Muscle of leg (tissue), 16 donors: ENCODE measurements at places on chromosomes 7 and 10. TPM values are rescaled to one million over a fixed set of nuclear protein-coding genes. Genes with fewer than 3 reads are reported as not detected.

DNA sequence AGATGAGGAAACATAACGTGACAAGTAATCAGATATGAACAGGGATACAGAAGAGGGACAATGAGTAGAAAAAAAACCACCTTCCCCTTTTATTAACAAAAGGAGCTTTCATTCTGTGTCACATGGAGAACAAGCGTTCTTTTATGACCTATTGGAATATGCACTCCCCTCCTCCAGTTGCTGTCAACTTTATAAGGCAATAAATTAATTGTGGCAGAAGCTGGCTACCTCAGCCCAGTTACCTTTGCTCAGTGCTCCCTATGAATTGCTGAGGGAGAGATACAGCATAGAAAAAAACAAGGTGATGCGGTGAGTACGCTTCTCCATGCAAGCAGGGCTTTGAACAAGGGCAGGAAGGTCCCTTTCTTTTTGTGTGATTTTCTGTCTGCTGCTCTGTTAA is at the start of gene MGAM2:
MGAM2 (plus strand) TSS at position 220 of the 400 bp plus-strand sequence. CDS start 5,156 bp downstream, outside the sequence.
- no peaks in the 10 kb centered on the region for H3K4me1 ChIP-seq
- no peaks in the 10 kb centered on the region for H3K27me3 ChIP-seq
- H3K36me3 ChIP-seq, result no peaks in the 10 kb centered on the region
- no peak within 1 kb of the TSS for H3K4me3 ChIP-seq

DNA sequence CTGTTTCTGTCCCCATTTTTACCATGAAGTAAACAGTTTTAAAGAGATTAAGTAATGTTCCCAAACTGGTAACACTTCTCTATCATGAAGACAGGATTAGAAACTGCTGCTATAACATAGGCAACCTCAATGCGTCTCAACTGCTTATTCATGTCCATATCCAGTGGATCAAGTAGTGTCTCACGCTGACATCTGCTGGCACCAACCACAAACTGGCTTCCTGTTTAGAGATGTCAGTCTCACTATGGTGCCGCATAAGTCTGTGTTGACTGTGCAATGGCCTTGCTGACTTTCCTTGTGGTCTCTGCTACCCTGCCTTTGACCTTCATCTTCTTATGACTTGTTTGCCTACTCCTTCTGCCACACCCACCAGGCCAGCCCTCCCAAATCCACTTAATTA is 369.6 kb upstream of the DPP6 start:
- H3K27me3 ChIP-seq, result no peaks in the 10 kb centered on the region
- DNase-seq, result peak; percentile 1
- H3K4me3 ChIP-seq, result no peak overlapping the region
- H3K27ac ChIP-seq, result no peak overlapping the region
- no peaks in the 10 kb centered on the region for H3K4me1 ChIP-seq
- no peaks in the 10 kb centered on the region for H3K36me3 ChIP-seq

DNA sequence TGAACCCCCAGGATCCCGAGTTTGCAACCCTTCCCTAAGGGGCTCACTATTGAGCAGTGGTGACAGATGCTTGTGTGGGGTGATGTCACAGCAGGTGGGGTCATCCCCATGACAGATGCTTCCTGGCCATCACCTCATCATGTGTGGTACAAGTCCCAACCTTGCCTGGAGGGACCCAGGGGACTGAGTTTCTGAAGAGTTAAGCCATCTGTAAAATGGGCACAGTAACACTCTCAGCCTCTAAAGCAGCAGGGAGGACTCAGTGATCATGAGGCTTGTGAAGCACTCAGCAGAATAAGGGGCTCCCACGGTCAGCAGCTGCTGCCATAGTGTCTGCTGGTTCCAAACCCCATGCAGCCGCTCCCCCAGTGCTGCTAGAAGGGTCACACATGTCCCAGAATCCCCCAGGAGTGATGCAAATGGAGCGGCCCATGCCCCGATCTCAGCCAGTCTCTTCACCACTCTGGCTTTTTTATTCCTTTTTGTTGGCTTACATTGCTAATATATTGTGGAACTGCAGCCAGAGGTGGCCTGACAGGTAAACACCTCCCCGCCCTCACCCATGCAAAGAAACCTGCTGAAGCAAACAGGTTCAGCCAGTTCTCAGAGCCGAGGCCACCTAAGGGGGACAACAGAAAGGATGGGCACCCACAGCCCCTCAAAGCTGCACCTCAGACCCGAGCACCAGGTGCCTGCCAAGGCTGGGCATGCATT is 102.1 kb upstream of the PDGFA start:
- H3K36me3 ChIP-seq, result no peaks in the 10 kb centered on the region
- H3K27me3 ChIP-seq, result no peaks in the 10 kb centered on the region
- DNase-seq, result no peak
- no peak overlapping the region for H3K27ac ChIP-seq
- no peaks in the 10 kb centered on the region for H3K4me1 ChIP-seq

DNA sequence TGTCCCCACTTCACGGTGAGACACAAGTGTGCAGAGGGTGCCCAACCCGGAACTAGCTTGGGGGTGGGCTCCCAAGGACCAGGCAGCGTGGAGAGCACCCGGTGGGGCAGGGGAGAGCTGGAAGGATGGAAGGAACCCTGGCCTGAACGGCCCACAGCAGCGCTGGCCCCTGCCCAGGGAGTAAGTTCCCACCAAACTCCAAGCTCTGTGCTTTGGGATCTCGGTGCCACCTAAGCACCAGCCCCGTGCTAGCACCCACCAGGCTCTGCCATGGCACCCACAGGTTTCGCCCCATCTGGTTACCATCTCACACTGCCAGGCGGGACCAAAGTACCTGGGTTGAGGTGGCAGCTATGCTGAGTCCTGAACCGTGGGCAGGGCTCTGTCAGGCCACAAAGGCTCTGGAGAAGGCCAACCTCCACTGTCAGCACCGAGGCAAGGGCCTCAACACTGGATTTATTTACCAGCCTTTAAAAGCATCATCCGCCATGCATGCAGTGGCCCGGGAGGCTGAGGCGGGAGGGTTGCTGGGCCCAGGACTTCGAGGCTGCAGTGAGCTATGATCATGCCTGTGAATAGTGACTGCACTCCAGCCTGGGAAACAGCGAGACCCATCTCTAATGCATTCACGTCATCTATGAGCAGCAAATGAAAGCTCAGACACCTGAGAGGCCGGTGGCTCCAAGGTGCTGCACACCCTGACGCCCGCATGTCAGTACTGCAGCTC is 16.0 kb downstream of the GPER1 start:
- no peaks in the 10 kb centered on the region for H3K36me3 ChIP-seq
- peak overlapping the region; percentile 65 for H3K27ac ChIP-seq
- H3K27me3 ChIP-seq, result no peaks in the 10 kb centered on the region
- no peak overlapping the region for H3K4me3 ChIP-seq

DNA sequence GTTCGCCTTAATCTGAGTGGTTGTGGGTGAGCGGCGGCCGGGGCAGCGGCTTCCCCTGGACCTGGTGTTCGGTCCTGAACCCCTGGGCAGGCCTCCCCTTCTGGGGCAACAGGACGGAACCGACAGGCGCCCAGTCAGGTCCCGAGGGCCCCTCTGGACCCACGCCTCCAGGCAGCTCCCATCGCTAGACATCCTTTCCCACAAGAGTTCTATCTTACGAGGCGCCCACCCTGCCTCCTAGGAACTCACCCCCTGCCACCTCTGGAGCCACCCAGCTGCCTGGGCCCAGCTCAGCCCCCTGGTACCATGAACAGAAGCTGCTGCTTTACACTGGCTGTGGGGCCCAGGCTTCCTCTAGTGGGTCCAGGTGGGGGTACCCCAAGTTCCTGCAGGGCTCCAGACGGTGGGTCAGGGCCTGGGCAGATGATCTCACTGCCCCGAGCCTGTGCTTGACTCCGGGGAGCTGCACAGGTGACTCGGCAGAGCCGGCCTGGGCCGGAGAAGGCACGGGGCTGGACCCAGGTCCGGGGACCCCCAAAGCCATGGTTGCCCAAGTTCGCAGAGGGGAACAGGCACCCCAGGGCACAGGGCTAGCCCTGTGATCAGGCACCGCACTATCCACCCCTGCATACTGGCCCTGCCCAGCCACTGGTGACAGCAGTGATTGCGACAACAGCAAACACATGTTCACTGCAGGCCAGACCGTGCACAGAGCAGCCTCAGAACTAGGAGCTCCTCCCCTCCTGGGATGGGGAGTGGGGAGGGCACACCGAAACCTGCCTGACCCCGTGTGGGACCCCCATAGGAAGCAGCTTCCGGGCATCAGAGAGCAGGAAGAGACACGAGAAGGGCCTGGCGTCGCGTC is 180.3 kb downstream of the ELFN1 start:
- no peak overlapping the region for H3K4me3 ChIP-seq
- DNase-seq, result no peak
- no peak overlapping the region for H3K27ac ChIP-seq
- H3K27me3 ChIP-seq, result no peaks in the 10 kb centered on the region
- no peaks in the 10 kb centered on the region for H3K36me3 ChIP-seq
- H3K4me1 ChIP-seq, result peaks cover 36% of the 10 kb centered on the region

- H3K4me1 ChIP-seq, result peaks cover 21% of the 10 kb centered on the region
- DNase-seq, result peak; percentile 69
- no peaks in the 10 kb centered on the region for H3K36me3 ChIP-seq
Measured at GRCh38 chr7:151518105-151518946, 1.4 kb downstream of the RHEB start.

Gene GPNMB
- 98.1 TPM for total RNA-seq

Gene RASA4B
- 8.9 TPM for total RNA-seq
